Stimulated activated CD4-positive, alpha-beta T cell treated with anti-CD3 and anti-CD28 coated beads, Interleukin-15, amount 100 ng/mL, for 48 hours (primary cell): ENCODE measurements at places on chromosomes 1 and 21.
A peak's percentile ranks its signal among the peaks of the same experiment; 100 is the strongest.

DNA sequence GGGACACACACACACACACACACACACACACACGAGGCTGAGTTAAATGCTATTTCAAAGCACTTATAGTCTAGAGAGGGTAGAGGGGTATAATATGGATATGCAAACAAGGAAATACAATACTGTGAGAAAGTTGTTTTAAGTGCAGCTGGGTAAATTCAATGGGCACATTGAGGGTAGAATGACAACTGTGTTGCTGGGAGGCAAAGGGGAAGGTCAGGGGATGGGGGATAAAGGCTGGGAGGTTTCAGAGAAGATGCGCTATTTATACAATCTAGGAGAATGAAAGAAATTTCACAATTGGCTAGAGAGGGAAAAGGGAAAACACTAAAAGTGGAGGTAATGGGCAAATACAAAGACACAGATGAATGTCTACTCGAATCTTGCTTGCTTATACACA, 19.4 kb downstream of the EXTL2 start:
- DNase-seq, result no peak

- no peak for DNase-seq
These were observed 8.1 kb upstream of the WNT9A start for GRCh38 chr1:227955808-227956207.

- no peak for DNase-seq
These were observed 37.0 kb downstream of the SLC9A1 start for GRCh38 chr1:27117733-27118439.

GRCh38 chr1:64228167-64228957, 24.9 kb downstream of the UBE2U start:
- no peak for DNase-seq

- no peak for DNase-seq
These were observed 90.4 kb downstream of the KCNK1 start for GRCh38 chr1:233704170-233704897.

GRCh38 chr1:230781594-230781993, 34.4 kb downstream of the CAPN9 start:
- no peak for DNase-seq

- no peak for DNase-seq
These were observed 47.1 kb downstream of the WNT9A start for GRCh38 chr1:227900571-227901051.

DNA sequence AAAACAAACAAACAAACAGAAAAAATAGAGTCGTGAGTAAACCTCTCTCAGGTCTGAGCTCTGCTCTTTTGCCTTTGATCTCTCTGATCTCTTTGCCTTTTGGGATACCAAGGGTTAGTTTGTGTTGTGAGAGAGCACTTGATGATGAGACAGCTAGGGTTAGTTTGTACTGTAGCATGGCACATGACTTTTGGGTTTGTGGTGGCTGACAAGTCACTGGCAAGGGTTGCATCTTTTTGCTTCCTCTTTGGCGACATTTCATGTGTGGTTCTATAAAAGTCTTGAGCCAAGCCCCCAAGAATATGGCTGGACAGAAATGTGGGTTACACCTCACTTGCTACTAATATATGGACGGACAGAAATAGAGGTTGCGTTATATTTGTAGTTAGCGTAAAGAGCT, 60.5 kb downstream of the TESK2 start:
- DNase-seq, result no peak

DNA sequence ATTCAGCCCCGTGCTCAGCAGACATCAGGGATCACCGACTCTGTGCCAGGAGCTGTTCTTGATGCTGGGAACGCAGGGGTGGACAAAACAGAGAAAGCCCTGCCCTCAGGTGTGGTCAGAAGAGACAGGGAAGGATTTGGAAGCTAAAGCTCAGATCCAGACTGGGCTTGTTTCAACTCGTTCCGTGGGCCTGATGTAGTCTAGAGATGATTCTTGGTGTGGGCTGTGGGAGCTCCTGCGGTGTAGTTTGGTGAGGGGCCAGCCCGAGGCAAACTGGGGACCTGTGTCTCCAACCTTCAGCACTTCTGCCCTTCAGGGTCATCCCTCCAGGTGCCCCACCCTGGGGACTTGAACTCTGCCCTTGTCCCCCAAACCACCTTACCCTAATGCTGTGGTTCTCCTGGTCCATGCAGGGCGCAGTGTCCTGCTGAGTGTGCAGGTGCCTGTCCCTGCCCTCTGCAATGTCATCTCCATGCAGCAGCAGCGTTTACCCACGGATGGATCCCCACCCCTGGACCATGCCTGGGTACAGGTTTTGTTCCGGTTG, 17.3 kb upstream of the ABCG1 start:
- DNase-seq, result no peak

- peak; percentile 81 for DNase-seq
These were observed 448 bp upstream of the ASAP3 start for GRCh38 chr1:23484253-23485001.

DNA sequence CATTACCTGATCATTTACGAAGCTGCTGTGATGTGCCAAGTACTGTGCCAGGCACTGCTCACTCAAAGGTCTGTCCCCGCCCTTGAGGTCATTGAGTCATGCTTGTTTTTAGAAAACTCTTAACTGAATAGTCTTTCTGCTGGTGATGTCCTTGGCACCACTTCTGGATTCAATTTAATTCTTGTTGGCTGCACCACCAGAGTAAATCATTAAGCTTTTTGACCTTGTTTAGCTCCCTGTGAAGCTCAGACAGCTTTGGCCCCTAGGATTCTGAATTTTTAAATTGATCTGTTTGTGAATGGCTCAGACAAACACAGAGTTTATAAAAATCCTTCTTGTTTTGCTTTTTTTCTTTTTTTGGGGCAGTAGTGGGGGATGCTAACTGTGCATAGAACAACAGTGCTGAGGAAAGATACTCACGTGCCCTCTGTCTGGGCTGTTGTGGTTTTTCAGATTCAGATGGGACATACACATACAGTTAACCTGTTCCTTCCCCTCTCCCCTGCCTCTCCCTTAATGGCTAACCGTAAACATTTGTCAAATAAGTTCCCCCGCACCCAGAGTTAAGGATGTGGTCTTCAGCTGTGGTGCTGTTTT, 67.6 kb downstream of the MTR start:
- no peak for DNase-seq

- DNase-seq, result no peak
These were observed 288.9 kb downstream of the TM2D1 start for GRCh38 chr1:61436016-61436415.

DNA sequence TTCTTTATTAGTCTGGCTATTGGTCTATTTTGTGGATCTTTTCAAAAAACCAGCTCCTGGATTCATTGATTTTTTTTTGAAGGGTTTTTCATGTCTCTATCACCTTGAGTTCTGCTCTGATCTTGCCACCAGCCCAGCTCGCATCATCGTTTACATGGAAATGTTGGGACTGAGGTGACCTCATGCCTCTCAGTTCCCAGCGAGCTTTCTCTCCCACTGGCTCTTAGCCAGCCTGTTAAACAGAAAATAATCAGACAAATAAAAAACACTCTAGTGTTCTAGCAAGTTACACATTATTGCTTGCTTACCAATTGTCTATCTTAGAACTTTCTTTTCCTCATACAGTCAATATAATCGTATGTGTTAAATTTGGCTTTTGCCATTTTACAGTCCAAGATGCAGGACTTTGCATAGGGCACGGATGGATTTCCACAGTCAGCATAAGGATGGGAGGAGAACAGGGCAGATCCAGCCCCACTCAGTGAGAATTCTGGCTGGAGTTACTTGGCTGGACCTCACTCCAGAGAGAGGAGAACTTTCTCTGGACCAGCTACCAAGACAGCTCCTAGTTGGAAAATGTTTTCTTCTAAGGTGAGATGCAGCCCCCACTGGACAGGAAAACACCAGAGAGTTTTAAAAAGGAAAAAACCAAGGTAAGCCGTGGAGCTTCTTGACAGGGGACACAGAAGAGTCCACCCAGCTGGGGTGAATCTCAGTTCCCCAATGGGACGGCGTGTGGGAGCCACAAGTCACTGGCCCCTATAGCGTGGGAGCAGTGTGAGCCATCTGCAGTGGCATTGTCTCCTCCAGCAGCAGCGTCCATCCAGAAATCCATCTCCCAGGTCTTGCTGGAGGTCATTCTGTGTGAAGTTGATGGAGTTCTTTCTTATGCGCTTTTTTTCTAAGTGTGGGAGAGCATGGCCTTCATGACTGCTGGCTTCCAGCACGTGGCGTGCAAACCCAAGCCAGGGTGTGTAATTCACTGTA, 17.6 kb downstream of the PGBD2 start:
- no peak for DNase-seq

GRCh38 chr1:101781201-101781831, 215.4 kb downstream of the OLFM3 start:
- no peak for DNase-seq

DNA sequence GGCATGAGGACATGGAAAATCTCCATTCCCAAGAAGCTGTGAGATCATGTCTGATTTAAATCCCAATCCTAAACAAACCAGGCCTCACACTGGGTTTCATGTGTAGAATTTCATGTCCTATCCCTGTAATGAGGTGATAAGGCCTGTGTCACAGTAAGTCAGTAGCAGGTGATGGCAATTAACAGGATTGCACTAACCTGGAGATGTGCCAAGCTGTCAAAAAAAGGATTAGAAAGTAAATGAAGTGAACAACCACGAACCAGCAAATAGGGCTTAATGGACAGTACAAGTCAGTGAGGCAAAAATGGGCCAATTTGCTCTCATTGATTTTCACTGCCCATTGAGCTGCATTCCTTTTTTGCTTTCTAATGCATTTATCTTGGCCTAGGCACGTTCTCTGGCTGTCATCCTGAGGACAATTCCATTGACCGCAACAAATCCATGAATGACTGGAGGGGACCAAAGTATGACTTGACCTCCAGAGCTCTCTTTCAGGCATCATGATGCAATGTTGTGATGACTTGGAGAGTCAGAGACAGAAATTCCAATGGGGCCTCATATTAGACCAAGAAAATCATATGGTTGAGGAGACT, 673.6 kb upstream of the ADGRL2 start:
- no peak for DNase-seq

- DNase-seq, result no peak
These were observed 2.3 kb downstream of the ANP32E start for GRCh38 chr1:150233359-150234308.

DNA sequence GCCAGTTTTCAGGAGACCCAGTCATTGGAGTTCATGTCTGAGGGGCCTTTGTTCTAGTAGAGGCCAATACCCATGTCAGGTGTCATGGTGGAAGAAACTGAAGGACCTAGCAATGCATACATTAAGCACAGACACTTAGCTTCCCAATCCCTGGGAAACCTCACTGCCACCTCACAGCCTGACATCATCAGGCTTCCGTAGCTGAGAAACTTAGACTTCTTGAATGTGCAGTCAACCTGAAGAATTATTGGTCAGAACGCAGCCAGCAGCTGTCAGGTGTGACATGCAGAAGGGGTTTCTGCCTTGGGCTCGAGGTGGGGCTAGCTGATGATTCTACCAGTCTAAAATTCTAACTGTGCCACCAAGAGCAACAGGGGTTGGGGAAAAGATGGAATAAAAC, 1.9 kb upstream of the ITPKB start:
- no peak for DNase-seq

- DNase-seq, result peak; percentile 30
These were observed 19.5 kb downstream of the STK40 start for GRCh38 chr1:36366091-36366661.

DNA sequence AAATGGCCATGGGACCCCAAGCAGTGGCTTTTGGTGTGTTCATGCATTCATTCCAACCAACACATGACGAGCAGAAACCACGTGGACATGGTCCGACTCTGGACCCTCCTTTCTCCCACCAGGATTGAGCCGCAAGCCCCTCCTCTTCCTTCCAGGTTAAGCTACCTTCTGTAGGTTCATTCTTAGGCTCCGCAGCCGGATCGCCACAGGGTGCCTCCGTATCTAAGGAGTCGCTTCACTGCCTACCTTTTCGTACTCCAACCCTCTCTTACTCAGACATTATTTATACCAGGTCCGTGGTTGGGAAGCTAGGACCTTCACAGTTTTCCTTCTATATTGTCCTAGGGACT, 63.6 kb downstream of the RHBG start:
- no peak for DNase-seq

DNA sequence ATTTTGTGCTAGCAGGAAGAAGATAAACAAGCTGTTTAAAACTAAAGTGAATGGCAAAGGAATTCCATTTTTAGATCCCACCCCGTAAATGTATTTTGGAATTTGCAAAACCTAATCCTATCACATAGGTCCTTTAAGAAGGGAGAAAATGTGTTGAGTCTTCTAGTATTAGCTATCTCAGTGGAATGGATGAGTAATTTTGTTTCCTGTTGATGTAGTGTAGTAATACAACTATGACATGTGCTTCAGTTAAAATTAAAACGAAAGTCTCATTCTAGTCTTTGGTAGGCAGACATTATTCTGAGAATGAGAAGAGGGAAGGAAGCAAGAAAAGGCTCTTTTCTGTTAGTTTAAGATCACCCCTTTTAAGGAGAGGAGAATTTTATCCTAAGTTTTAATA, 265.9 kb upstream of the C1orf105 start:
- no peak for DNase-seq

DNA sequence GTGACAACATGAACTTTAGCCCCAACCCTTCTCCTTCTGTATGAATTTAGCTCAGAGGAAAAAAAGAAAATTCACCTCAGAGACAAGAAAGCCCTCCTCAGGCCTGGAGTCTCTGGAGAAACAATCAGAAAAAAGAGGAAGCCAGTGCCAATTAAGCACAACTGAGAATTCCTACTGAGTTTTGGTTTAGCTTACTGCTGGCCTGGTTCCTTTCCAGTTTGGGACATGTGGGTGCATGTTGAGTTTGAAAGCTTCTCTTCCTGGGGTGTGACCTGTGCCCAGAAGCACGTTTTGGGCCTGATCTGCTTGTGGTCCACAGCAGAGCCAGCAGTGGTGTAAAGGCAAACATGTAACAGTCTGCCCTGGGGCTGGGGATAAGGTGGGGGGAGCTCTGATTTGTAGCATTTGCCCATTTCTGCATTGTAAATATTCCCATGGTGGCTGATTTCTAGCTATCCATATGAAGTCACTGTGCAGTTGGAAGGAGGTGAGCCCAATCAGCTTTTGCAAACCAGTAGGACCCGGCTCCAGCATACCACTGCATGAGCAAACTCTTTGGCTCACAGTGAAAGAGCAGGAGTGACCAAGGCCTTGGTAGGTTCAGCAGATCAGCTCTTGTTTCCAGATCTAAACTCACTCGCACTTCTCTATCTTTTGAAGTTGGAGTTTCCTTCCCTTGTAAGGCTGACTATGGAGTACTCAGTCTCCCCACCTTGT, 4.7 kb upstream of the THEM5 start:
- no peak for DNase-seq

- DNase-seq, result no peak
These were observed 85.1 kb downstream of the NIBAN1 start for GRCh38 chr1:184889166-184889565.

- no peak for DNase-seq
These were observed 1.1 kb upstream of the CFAP141 start for GRCh38 chr1:154207262-154207661.

- no peak for DNase-seq
These were observed 11.1 kb downstream of the NOS1AP start for GRCh38 chr1:162080472-162081015.

GRCh38 chr1:174957829-174958228, 41.9 kb upstream of the CACYBP start:
- no peak for DNase-seq

DNA sequence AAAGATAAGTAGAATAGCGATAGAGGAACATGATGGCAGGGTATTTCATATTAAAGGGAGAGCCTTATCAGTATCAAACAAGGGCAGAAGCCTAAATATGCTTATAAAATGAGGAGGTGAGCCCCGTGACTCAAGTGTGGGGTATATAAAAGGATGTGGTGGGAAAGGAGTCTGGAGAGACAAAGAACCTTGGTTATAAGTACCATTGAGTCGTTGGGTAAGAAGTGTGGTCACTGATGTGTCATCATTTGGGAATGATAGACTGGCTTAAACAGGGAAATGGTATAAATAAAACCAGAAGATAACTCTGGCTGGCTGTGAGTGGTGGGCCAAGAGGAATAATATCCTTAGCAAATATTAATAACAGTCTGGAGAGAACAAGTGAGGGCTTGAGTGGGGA, 10.9 kb upstream of the CD5L start:
- DNase-seq, result no peak
